Smooth muscle cell of the pulmonary artery (primary cell): ENCODE measurements at places on chromosomes 16 and 17. TPM values are rescaled to one million over a fixed set of nuclear protein-coding genes. Genes with fewer than 3 reads are reported as not detected.

TBC1D3I gene
- total RNA-seq, result 0.07 and 0.78 TPM in 2 replicates

MPV17L gene
- 0.78 and 2.1 TPM in 2 replicates for total RNA-seq

PLLP gene
- total RNA-seq, result not detected in 2 replicates

ITGA2B gene
- total RNA-seq, result 0.30 and 0.46 TPM in 2 replicates

MARF1 gene
- 21.1 and 24.7 TPM in 2 replicates for total RNA-seq

BBS2 gene
- 46.3 and 47.3 TPM in 2 replicates for total RNA-seq

KRT40 gene
- not detected in 2 replicates for total RNA-seq

EXOC3L1 gene
- 0.13 TPM in 1 of 2 replicates, not detected in the other for total RNA-seq

SSTR5 gene
- total RNA-seq, result not detected in 2 replicates

KRTAP9-3 gene
- total RNA-seq, result not detected in 2 replicates

PPP1R1B gene
- 0.91 TPM in 1 of 2 replicates, not detected in the other for total RNA-seq

EXOC7 gene
- 92.7 and 110 TPM in 2 replicates for total RNA-seq
